Skeletal muscle tissue (tissue), 5 donors: ENCODE measurements at places on chromosomes 6 and 20. TPM values are rescaled to one million over a fixed set of nuclear protein-coding genes. Genes with fewer than 3 reads are reported as not detected.

KIF13A gene
- total RNA-seq: 44.9 TPM

XKR7 gene
- total RNA-seq: not detected

GJA10 gene
- total RNA-seq: not detected

CTCFL gene
- not detected for total RNA-seq

HSPA12B gene
- 14.6 TPM for total RNA-seq
